ENCODE measurements at places on chromosomes 3 and 15.

GRCh38 chr3:127074900-127075360, 92.0 kb downstream of the PLXNA1 start:
- peak; percentile 83 for DNase-seq

- DNase-seq, result no peak
Observed at GRCh38 chr3:41768363-41768762, 193.5 kb downstream of the ULK4 start.

DNA sequence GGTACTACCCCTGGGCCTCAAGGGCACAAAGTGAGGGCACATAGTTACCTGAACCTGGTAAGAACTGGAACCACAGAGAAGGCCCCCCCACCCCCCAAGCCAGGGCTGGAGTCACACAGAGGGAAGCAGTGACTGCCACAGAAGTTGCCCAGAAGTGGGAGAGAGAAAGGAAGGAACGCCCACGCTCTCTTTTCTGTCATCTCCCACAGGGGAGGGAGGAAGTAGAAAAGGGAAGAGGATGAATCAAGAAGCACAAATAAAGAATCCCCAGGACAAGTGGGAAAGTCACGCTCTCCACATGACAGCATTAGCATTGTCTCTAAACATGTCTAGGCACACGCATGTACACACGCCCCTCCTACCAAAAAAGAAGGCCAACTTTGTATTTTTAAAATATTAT, 114.7 kb upstream of the FRMD4B start:
- no peak for DNase-seq

GRCh38 chr3:157423337-157423736, 13.3 kb upstream of the PTX3 start:
- no peak for DNase-seq

- DNase-seq, result no peak
Observed at GRCh38 chr3:82938821-82939328, 1177.4 kb upstream of the GBE1 start.

- no peak for DNase-seq
Observed at GRCh38 chr3:45907769-45908705, 21.7 kb downstream of the CCR9 start.

Measured in DMS153 (cell line).